ENCODE measurements at places on chromosomes 7 and 10.

DNA sequence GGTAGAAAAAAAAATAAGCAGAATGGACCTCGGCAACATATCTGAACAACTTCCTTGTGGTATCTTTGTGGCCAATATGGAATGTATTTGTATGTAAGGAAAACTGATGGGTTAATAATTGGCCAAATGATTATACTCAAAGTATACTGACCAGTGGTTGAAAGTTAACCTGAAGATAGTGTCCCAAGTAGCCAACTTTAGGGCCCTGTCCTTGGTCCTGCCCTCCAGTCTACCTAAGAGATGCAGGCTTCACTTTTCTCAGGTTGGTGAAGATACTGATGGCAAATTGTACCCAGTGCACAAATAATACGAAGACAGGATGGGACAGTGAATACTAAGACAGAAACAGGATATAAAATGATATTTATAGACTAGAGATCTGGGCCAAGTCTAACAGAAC lies 109.2 kb downstream of the SORCS3 start:
- H3K27me3 ChIP-seq, result no peaks in the 10 kb centered on the region
- no peak overlapping the region for H3K27ac ChIP-seq
- H3K36me3 ChIP-seq, result no peaks in the 10 kb centered on the region
- no peak for DNase-seq
- no peak overlapping the region for H3K4me3 ChIP-seq
- no peaks in the 10 kb centered on the region for H3K4me1 ChIP-seq

- no peaks in the 10 kb centered on the region for H3K27me3 ChIP-seq
- peaks cover 67% of the 10 kb centered on the region for H3K36me3 ChIP-seq
These were observed 41.8 kb upstream of the TMEM236 start for GRCh38 chr10:17710181-17710580.

- no peak for DNase-seq
- peak overlapping the region; percentile 2 for H3K27ac ChIP-seq
- peaks cover 9% of the 10 kb centered on the region for H3K4me1 ChIP-seq
- no peaks in the 10 kb centered on the region for H3K36me3 ChIP-seq
These were observed 102.7 kb downstream of the FAM53B start for GRCh38 chr10:124641282-124642087.

DNA sequence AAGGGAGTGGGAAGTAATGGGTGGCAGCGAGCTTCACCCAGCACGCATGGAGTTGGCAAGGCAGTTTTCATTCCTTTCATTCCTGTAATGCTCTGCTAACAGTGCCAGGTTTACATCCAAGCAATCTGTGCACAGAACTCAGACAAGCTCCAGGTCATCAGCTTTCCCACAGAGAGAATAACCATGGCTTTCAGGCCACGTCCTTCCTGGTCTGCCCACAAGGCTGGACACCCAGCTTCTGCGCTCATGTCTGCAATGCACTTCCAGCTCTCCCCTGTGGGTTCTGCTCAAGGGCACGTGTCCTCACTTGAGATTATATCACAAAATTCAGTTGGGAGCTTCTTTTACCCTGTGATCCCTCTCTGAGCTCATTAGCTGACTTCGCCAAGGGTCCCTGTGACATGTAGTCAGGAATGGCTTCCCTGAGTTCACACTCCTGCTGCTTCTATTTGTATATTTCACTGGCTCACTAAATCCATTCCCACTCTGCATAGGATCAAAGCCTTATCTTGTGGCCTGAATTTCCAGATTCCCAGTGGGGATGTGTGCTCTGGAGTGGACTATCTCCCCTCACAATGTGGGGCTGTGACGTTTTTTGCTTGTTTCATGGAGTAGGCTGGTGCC lies 18.6 kb downstream of the AKR1C2 start:
- H3K4me1 ChIP-seq, result no peaks in the 10 kb centered on the region
- no peaks in the 10 kb centered on the region for H3K36me3 ChIP-seq
- no peak overlapping the region for H3K27ac ChIP-seq
- H3K27me3 ChIP-seq, result no peaks in the 10 kb centered on the region
- no peak overlapping the region for H3K4me3 ChIP-seq
- DNase-seq, result no peak

- no peak overlapping the region for H3K4me3 ChIP-seq
- H3K27me3 ChIP-seq, result no peaks in the 10 kb centered on the region
- H3K27ac ChIP-seq, result no peak overlapping the region
- no peaks in the 10 kb centered on the region for H3K36me3 ChIP-seq
These were observed 67.5 kb upstream of the ZNF722 start for GRCh38 chr7:63931057-63931600.

DNA sequence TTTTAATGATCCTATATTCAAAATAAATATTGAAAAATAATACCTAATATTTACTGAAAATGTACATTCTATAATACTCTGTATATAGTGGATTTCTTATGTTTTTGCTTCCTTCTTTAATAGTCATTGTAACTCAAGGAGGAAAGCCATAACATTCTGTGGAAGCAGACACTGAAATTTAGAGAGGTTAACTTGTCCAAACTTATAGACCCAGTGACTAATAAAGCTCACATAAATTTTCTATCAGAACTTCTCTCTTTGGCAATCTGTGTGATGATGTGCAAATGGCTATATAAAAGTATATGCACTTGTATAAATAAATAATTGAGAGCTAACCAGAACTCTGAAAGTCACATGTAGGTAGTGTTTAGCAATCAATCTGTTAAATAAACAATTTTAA lies 26.1 kb downstream of the GNAT3 start:
- no peak for DNase-seq
- H3K27ac ChIP-seq, result peak overlapping the region; percentile 23
- no peaks in the 10 kb centered on the region for H3K36me3 ChIP-seq
- H3K27me3 ChIP-seq, result no peaks in the 10 kb centered on the region

DNA sequence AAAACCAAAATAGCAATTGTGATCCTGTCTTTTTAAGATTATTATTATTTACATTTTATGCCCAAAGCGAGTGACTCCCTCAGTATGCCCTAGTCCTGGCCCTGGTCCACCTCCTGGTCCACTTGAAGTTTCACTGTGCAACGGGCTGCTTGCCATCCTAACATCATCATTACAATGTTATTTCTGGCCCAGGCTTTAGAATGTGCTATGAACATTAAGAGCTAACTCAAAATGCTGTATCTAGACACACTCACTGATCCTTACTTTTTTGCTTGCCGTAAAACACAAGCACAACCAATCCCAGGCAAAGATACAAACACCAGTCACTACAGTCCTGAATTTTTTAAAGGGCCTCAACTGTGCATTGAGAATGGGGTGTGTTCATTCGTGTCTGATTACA lies 38.4 kb downstream of the RHOBTB1 start:
- no peak overlapping the region for H3K4me3 ChIP-seq
- no peaks in the 10 kb centered on the region for H3K4me1 ChIP-seq
- H3K36me3 ChIP-seq, result no peaks in the 10 kb centered on the region
- no peaks in the 10 kb centered on the region for H3K27me3 ChIP-seq
- no peak overlapping the region for H3K27ac ChIP-seq

DNA sequence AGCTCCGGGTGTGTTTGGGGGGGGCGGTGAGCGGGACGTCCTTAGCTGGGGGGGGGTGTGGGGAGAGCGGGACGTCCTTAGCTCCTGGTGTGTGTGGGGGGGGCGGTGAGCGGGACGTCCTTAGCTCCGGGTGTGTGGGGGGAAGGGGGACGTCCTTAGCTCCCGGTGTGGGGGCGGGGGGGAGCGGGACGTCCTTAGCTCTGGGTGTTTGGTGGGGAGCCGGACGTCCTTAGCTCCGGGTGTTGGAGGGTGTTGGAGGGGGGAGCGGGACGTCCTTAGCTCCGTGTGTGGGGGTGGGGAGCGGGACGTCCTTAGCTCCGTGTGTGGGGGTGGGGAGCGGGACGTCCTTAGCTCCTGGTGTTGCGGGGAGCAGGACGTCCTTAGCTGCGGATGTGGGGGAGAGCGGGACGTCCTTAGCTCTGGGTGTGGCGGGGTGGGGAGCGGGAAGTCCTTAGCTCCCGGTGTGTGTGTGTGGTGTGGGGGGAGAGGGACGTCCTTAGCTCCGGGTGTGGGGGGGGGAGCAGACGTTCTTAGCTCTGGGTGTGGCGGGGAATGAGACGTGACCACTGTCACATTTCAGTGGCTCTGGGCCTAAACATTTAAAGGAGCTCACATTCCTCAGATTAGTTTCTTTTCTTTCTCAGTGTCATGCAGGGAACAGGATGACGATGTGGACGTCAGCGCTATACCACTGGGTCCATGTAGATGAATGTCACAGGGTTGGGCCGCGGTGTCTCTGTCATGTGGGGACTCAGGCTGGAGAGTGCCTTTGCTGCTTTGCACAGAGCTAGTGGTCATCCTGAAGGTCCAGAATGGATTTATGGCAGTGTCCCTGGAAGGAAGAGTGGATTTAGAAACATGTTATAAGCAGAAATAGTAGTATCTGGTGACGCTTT lies 7.5 kb downstream of the DYNC2I1 start:
- peak; percentile 83 for DNase-seq
- peak overlapping the region; percentile 31 for H3K4me3 ChIP-seq
- H3K36me3 ChIP-seq, result no peaks in the 10 kb centered on the region
- H3K27ac ChIP-seq, result peak overlapping the region; percentile 74
- no peaks in the 10 kb centered on the region for H3K27me3 ChIP-seq
- peaks cover 16% of the 10 kb centered on the region for H3K4me1 ChIP-seq

DNA sequence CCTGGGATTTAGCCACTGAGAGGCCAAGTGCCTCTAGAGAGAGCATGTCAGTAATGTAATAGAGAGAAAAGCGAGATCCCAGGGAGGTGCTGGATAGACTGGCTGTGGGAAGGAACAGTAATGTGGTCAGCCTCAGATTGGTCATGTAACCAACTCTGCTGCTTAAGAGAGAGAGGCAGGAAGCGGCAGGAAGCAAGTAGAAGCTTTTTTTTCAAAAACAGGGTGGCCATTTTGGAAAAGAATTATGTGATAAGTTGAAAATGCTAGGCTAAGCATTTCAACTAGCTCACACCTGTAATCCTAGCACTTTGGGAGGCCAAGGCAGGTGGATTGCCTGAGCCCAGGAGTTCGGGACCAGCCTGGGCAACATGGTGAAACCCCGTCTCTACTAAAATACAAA lies 3.7 kb upstream of the PCOLCE start:
- H3K27me3 ChIP-seq, result no peaks in the 10 kb centered on the region
- H3K4me3 ChIP-seq, result no peak overlapping the region
- no peaks in the 10 kb centered on the region for H3K4me1 ChIP-seq
- no peaks in the 10 kb centered on the region for H3K36me3 ChIP-seq

DNA sequence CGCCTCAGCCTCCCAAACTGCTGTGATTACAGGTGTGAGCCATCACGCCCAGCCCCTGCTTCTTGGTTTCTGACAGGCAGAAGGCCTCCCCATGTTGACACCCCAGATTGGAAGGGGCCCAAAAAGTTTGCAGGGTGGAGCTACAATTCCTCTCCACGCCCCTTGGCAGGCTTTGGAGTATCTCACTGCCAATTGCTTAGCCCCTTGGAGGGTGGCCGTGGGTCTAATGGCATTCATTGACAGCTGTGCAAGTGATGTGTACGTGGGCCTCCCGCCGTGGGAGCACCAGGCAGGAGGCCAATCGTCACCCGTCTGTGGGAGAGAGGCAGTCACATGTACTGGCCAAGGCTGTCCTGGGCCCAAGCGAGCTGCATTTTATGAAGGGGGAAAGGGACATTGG lies 73.7 kb upstream of the PPIF start:
- no peak for DNase-seq
- H3K27ac ChIP-seq, result no peak overlapping the region
- H3K27me3 ChIP-seq, result no peaks in the 10 kb centered on the region
- no peak overlapping the region for H3K4me3 ChIP-seq
- H3K4me1 ChIP-seq, result peaks cover 5% of the 10 kb centered on the region

- no peaks in the 10 kb centered on the region for H3K27me3 ChIP-seq
- H3K27ac ChIP-seq, result no peak overlapping the region
- no peaks in the 10 kb centered on the region for H3K36me3 ChIP-seq
- H3K4me1 ChIP-seq, result no peaks in the 10 kb centered on the region
These were observed 159.1 kb downstream of the UBE2H start for GRCh38 chr7:129793506-129794310.

DNA sequence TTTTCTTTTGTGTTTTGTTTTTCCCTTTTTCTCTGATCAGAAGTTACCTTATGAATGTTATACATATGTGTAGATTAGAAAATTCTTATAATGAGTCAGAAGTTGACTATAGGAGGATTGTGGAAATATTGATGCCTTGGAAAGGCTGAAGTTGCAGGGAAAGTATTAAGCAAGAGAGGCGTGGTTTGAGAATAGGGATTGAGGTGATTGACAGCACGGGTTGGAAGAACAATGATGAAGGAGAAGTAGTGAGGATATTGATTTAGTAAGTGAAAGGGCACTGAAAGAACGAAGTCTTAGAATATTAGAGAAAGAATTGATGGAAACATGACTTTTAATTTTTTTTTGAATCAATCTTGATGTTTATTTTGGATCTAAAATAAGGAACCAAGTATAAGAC lies 176.0 kb downstream of the EXOC4 start:
- no peak overlapping the region for H3K4me3 ChIP-seq
- no peak for DNase-seq
- no peaks in the 10 kb centered on the region for H3K36me3 ChIP-seq
- H3K27me3 ChIP-seq, result no peaks in the 10 kb centered on the region

DNA sequence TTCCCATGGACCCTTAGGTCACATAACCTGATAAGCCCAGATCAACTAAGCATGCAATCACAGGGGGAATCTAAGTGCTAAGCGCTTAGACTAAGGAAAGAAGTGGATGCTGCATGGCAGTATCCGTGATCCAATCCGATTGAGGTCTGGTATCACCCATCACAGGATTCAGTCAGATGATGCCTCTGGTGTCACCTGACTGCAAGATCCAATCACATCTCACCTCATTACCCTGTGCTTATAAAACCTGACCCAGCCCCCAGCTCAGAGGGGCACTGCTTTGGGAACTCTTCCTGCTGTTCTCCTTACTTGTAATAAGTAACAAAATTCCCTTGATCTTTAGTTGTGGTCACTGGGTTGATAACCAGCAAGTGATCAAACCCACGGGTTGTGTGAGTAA lies 84.7 kb upstream of the TMEM168 start:
- no peaks in the 10 kb centered on the region for H3K4me1 ChIP-seq
- H3K4me3 ChIP-seq, result no peak overlapping the region
- DNase-seq, result no peak
- no peaks in the 10 kb centered on the region for H3K27me3 ChIP-seq
- H3K27ac ChIP-seq, result no peak overlapping the region
- no peaks in the 10 kb centered on the region for H3K36me3 ChIP-seq

DNA sequence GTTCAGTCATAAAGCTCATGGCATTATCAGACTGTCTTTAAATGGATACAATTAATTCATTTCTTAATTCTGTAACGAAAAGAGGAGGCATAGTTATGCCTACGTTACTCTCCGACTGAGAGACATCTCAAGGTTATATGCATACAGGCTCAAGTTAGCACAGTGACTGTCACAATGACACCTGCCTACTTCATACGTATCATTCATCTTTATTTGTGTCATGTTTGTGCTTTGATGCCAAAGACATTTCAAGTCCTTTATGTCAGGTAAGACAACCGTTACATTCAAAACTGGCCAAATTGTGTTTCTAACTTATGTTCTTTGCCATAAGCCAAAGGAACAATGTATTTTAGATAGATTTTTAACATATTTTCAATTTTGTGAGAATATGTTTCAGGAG lies 328.8 kb upstream of the NRG3 start:
- H3K36me3 ChIP-seq, result no peaks in the 10 kb centered on the region
- H3K4me3 ChIP-seq, result no peak overlapping the region
- H3K4me1 ChIP-seq, result no peaks in the 10 kb centered on the region
- H3K27me3 ChIP-seq, result no peaks in the 10 kb centered on the region
- no peak for DNase-seq
- H3K27ac ChIP-seq, result no peak overlapping the region

All from RWPE2 (cell line).